ENCODE measurements at places on chromosomes 16 and 17.

DNA sequence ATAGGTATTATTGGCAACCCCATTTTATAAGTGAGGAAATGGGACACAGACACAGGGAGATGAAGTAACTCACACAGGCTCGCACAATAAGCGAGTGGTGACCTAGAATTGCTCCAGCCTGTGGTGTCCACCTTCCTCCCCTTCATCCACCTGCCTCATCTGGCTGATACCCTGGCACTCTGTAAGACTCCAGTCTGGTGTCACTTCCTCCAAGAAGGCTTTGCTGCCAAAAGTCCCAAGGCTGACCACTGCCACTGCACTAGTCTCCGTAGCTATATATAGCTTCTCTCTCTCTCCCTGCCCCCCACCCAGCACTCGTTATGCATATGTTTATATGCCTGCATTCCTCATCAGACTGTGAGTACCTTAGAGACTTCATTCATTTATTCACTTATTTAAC, 66.1 kb upstream of the SREBF1 start:
- no peak for DNase-seq

GRCh38 chr17:13631529-13631928, 29.8 kb upstream of the HS3ST3A1 start:
- no peak for DNase-seq

DNA sequence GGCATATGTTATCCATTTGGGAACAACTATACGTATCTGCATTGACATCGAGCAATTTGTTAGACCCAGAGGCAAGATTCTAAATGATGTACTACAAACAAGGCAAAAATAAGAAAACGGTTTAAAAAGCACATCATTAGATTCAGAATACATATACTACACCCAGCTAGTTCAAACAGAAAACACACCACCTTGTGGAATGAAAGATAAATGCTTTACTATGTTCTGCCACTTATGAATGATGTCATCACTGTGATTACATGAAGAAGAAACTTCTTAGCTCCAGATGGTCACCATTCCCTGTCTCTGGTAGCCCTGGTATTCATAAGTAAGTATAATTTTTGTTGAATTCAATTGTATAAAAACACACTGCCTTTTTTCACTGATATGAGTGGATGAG, 7.8 kb downstream of the NACA2 start:
- DNase-seq = no peak

DNA sequence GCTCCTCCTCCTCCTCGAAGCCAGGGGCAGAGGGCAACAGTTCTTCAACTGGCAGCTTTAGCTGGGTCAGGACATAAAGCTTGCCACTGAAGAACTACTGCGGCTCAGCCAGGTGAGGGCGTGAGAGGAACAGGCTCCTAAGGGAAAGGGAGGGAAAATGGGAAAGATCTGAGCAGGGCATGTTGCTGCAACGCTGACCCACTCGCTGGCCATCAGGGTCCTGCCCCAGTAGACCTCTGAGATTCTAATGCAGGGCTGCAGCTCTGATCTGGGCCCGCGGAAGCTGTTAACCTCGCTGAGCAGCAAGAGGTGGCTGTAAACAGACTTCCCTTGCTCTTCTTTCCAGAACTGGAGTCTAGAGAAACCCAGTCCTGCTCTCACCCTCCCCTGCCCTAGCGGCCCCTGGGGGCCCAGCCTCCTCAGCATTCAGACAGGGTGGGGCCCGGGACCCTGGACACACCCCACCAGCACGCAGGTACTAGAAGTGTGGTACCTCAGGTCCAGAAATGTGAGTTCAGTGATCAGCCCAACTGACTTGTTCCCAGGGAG, 3.8 kb upstream of the TLCD2 start:
- DNase-seq = no peak

DNA sequence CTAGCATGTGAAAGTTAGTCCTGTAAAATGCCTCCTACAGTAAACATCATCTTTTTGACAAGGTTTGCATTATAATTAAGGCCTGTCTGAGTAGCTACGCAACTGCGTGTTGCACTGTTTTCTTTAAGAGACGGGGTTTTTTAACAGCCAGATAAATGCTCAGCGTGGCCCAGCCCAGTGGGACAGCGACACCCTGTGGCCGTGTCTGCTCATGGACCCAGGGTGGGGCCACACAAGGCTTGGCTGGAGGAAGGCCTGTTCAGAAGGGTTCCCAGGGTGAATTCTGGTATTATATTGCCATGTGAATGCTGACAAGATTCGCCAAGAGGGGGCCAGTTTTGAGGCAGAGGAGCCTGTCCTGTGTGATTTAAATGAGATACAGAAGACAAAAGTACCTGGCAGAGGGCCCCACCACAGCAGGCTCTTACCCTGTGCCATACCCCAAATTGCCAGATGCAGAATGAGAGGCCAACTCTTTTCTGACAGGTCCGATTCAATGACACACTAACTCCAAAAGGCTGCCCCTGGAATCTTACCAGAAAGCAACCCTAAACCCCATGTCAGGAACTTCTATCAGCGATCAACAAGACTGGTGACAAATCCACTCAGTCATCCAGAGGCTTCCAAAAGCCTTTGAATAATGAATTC, 65.9 kb upstream of the IRX6 start:
- peak; percentile 84 for DNase-seq

GRCh38 chr16:626787-627453, 3.9 kb upstream of the WFIKKN1 start:
- DNase-seq = peak; percentile 78

DNA sequence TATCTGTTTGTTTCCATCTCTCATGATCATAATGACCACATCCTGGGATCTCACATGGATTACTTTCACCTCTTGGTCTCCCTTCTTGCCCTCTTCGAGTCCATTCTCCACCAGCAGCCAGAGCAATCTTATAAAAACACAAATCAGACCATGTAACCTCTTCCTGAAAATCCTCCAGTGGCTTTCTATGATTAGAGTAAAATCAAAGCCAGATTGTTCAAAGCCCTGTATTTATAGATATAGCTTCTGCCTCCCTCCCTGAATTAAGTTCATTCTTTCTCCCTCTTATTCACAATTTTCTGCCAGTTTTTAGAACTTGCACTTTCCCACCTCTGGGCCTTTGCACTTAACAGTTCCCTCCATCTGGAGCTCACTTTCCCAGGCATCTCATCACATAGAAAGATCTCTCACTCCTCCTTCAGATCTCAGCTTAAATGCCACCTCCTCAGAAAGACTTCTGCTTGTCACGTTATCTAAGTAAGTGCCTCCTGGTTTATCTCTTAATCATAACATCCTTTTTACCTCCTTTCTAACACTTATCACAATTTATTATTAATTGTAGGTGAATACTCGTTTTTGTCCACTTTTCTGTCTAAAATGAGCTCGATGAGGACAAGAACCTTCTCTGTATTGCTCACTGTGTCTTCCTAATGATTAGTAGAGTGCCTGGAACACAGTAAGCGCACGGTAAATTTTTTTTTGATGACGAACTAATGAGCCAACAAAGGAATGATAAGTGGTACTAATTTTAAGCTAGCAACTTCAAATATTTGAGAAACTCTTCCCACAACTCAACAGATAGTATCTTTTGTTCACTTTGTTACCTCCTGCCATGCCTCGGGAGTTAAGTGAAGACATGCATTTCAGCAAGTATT, 80.5 kb downstream of the CYB561 start:
- no peak for DNase-seq

DNA sequence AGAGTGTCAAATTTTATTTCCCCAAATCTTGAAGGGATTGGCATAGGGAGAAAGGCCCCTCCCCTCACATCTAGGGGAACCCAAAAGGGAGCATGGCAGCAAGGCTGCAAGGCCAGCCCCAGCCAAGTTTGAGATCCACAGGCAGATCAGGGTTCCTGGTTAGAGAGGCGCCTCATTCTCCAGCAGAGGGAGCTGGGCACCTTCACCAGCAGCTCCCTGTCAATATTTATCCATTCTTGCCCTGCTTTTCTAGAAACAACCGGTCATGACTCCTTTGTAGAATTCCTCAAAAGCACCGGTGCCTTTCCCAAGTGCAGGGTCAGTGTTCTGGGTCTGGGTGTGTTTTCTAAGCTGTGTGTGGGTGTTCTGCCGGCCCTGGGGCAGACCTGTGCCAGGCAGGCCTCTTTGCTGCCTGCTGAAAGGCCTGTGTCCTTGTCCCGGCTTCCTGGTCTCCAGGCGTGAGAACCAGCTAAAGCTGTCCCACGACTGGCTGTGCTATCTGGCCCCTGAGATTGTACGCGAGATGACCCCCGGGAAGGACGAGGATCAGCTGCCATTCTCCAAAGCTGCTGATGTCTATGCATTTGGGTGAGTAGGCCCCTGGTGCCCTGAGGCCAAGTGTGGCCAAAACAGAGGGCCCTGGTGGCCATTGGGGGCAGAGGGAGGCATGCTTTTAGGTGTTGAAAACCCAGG, 21.2 kb upstream of the LGALS9 start:
- DNase-seq = no peak

- DNase-seq = no peak
Measured at GRCh38 chr17:51064061-51064735, 56.5 kb downstream of the SPAG9 start.

GRCh38 chr16:83994087-83994486, 26.0 kb downstream of the NECAB2 start:
- DNase-seq = peak; percentile 42

- DNase-seq = no peak
Measured at GRCh38 chr16:73006026-73006425, 41.9 kb downstream of the ZFHX3 start.

DNA sequence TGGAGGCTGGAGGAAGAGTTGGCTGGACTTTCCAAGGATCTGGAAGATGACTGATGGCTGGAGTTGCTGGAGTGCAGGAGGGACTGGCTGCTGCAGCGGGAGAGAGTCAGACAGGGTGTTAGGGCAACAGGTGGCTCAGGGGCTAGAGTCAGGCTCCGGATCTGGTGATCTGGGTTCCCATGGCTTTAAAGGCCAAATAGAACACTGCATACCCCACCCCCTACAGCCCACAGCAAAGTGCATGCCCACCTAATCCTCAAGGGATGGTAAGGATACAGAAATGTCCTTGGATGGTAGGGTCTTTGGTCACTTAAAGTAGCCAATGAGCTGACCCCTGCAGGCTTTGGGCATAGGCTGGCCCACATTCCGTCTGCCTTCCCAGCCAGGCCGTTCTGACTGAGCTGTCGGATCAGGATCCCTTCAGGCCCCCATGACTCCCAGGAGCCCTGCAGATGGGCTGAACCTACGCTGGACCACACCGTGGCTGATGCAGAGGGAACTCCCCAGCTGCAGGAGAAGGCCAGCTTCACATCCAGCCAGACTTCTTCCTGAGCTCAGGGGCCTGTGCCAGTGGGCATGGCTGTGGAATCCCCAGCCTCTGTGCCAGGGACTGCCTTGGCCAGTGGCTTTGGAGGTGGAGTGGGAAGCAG, 13.9 kb downstream of the TNS4 start:
- no peak for DNase-seq

DNA sequence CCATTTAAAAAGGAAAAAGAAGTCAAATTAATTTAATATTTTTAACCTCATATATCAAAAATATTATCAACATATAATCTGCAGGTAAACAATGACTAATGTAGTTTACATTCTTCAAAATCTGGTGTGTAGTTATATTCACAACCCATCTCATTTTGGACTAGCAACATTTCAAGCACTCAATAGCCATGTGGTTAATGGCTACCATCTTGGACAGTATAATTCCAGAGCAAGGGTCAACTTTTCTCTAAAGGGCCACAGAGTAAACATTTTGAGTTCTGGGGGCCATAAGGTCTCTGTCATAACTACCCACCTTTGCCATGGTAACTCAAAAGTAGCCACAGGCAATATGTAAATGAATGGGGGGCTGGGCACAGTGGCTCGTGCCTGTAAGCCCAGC, 153.9 kb downstream of the PARN start:
- no peak for DNase-seq

DNA sequence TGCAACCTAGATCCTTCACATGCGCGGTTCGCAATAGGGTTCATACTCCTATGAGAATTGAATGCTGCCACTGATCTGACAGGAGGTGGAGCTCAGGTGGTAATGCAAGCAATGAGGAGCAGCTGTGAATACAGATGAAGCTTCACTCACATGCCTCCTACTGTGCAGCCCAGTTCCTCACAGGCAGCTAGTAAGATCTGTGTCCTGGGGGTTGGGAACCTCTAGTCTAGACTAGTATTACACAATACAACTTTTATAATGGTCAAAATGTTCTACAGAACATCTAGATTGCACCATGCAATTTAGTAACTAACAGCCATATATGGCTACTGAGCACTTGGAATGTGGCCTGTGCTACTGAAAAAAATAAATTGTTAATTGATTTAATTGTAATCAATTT, 26.7 kb downstream of the ABCA5 start:
- no peak for DNase-seq

DNA sequence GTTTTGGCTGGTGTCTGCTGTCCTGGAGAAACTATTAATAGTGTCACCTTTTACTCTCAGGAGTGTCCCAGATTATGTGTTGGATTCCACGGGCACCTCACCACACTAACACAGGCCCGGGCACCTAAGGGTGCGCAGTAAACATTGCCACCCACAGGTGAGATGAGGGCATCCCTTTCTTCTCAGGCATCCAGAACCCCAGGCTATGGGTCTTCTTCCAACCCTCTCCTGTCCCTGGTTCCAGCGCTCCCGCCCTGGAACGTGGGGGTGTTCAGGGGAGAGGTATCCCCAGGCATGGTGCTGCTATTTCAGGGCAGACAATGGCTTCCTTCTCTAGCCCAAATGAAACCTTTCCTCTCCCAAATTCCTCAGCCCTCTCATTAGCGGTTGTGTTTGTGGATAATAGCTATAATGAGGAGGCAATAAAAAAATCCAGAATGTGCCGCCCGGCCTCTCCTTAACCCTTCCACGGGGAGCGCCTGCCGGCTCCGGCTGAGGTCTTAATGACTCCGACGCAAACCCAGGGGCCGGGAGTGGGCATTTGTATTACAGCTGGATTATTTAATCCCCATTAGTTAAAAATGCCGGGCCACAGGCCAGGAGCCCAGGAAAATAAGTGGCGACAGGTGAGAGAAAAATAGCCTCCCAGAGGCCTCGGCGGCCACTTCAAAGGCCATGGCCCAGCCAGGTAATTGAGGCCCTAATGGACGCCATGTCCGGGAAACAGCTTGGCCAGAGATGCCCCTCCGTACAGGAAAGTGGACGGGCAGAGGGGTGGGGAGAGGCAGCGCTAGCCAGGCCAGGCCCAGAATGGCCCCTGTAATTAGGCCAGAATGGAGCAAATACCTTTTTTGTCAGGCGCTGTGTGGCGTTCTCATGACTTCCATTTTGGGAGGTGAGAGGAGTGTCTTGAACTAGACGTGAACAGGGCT, 102.8 kb downstream of the IRX5 start:
- DNase-seq = no peak

DNA sequence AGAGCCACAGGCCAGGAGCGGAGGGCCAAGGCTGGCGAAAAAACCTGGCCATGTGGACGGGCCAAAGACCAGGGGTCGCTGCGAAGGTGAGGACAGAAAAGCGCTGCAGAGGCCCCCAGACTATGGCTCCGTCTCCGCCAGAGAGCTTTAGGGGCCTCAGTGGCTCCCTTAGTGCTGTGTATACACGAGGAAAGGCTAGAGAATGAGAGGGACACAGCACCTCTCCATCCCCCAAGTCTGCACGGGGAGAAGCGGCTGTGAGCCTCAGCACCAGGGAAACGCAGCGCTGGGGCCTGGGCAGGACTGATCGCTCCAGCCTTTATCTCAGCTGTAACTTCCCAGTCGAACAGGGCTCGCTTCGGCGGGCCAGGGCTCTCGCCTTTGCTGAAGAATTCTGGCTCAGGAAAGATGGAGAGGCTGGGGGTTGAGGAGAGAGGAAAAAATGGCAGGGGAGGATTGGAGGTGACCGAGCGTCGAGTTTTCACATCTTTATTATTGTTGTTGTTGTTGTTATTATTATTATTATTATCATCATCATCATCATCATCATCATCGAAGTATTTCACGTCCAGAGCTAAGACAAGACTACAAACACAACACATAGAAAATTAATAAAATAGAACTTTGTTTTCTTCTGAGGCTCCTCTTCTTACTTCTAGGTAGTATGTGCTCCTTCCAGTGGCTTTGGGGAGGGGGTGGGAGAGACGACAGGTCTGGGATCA, 1.9 kb upstream of the HOXB5 start:
- no peak for DNase-seq
